ENCODE measurements at places on chromosomes 2 and 18. TPM values are rescaled to one million over a fixed set of nuclear protein-coding genes. Genes with fewer than 3 reads are reported as not detected.

The SERPINB10 gene
- polyA plus RNA-seq: 12.4 TPM

The KIF1A gene
- 0.20 TPM for polyA plus RNA-seq

The TMEFF2 gene
- polyA plus RNA-seq: not detected

The IL36RN gene
- not detected for polyA plus RNA-seq

The ALLC gene
- not detected for polyA plus RNA-seq

DNA sequence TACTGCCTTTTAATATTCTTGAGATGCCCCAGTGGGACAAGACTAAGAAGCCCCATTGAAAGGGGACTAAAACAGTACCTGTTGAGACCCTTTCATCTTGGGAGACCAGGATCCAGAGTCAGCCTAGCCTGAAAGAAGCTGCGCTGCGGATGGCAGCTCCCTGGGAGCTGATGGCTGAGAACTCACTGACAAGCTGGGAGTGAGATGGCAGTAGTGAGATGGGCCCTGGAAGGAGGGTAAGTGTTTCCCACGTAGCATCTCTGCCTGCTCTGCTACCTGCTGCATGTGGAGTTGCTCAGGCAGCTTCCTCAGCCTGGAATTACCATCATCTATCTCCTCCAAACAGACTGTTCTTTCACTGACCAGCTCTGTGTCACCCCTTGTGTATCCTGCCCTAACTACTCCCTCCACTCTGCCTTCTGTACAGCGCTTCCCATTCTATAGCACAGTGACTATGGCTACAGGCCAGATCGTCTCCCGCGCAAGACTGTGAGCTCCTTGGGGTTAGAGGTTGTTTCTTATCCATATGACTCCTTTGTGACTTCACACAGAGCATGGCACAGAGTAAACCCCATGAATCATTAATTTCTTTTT lies 330.4 kb downstream of the NBAS start:
- no peaks in the 10 kb centered on the region for H3K4me1 ChIP-seq
- H3K27ac ChIP-seq: no peak overlapping the region

DNA sequence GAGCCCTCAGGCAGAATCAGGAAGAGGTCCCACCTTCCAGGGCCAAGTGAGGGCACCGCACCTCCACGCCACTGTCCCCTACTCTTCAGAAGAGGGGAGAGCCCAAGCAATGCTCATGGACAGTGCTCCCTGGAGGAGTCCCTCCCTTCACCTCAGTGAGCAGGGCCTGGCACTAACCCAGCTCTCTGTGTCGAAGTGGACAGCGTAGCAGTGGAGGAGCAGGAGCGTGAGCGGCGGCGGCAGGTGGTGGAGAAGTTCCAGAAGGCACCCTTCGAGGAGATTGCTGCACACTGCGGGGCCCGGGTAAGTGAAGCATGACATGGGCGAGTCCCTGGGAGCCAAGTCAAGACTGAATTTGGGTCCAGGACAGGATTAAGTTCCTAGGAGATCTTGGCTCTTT lies 16.7 kb downstream of the POMC start:
- H3K27ac ChIP-seq: no peak overlapping the region
- no peaks in the 10 kb centered on the region for H3K27me3 ChIP-seq
- H3K36me3 ChIP-seq: no peaks in the 10 kb centered on the region
- no peak overlapping the region for H3K4me3 ChIP-seq
- no peak for DNase-seq

- H3K4me1 ChIP-seq: no peaks in the 10 kb centered on the region
- no peaks in the 10 kb centered on the region for H3K36me3 ChIP-seq
Observed at GRCh38 chr18:812376-813171, 532 bp upstream of the YES1 start.

DNA sequence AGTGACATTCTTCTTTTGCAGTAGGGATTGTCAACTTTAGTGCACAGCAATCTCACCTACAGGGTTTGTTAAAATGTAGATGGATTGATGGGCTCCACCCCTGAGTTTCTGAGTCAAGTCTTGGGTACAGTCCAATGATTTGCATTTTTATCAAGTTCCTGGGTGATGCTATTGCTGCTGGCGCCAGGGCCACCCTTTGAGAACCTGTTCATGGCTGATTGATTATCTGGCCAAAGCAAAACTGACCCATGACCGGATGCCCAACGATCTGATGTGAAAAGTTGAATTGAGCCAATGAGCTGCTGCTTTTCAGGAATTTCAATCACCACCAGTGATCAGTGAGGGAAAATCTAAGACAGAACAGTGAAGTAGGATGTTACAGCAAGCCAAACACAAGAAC lies 675.3 kb downstream of the TMEM182 start:
- H3K27me3 ChIP-seq: no peaks in the 10 kb centered on the region
- DNase-seq: no peak
- H3K4me1 ChIP-seq: no peaks in the 10 kb centered on the region
- H3K36me3 ChIP-seq: no peaks in the 10 kb centered on the region
- no peak overlapping the region for H3K4me3 ChIP-seq

GRCh38 chr2:239894276-239894675 lies 130.9 kb downstream of the NDUFA10 start:
- H3K4me3 ChIP-seq: no peak overlapping the region
- H3K4me1 ChIP-seq: no peaks in the 10 kb centered on the region
- H3K36me3 ChIP-seq: no peaks in the 10 kb centered on the region
- no peak for DNase-seq

GRCh38 chr2:14750433-14750832 lies 117.9 kb downstream of the LRATD1 start:
- no peak overlapping the region for H3K27ac ChIP-seq
- no peaks in the 10 kb centered on the region for H3K36me3 ChIP-seq
- H3K4me3 ChIP-seq: no peak overlapping the region
- DNase-seq: no peak
- H3K4me1 ChIP-seq: no peaks in the 10 kb centered on the region

GRCh38 chr2:16650287-16651249 lies 15.1 kb downstream of the CYRIA start:
- no peaks in the 10 kb centered on the region for H3K36me3 ChIP-seq
- peaks cover 40% of the 10 kb centered on the region for H3K4me1 ChIP-seq
- H3K27ac ChIP-seq: no peak overlapping the region
- H3K27me3 ChIP-seq: no peaks in the 10 kb centered on the region

DNA sequence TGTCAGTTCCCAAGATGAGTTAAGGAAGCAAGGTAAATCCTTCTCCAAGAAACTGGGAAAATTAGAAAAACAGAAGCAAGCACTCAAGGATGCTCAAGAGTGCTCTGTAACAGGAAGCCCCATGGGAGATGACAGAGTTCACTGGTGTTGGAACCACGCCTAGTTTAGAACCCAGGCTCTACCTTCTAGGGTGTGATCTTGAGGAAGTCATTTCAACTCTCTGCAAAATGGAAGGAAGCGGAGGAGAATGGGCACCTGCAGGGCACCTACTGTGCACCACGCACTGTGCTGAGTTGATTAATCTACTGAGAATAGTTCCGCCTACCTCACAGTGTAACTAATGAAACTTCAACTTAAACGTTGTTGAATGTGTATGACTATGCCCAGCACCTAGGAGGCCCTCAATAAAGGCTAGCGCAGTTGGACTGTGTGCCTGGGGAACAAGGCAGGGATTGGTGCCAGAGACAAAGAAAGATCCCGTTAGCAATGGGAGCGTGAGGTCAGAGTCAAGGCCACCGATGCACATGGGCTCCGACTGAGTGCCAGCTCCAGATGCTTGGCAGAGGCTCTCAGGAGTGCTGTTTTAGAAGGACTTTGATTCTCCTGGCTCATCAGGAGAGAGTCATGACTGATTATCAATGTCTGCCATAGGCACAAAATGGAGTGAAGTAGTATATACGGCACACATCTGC lies 93.7 kb downstream of the MAPK4 start:
- H3K27me3 ChIP-seq: peaks cover 6% of the 10 kb centered on the region
- no peaks in the 10 kb centered on the region for H3K4me1 ChIP-seq
- no peak overlapping the region for H3K27ac ChIP-seq
- H3K4me3 ChIP-seq: no peak overlapping the region

DNA sequence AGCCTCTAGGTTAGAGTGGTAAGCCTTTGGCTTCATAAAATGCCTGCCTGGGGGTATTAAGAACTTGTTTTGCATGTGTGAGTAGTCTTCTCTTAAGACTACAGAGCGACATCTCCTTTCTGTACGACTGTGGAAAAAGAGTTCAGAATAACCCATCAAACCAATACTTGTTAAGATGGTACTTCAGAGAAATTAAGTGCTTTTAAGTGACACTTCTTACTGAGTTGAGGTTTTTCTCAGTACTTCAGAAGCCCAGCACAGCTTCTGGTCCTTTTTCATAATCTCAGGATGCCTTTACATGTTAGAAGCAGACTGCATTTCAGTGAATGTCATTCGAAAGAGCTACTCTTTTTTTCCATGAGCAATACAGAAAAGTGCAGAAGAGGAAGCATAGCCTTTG lies 10.8 kb downstream of the XRCC5 start:
- no peak for DNase-seq
- peaks cover 8% of the 10 kb centered on the region for H3K36me3 ChIP-seq
- no peaks in the 10 kb centered on the region for H3K4me1 ChIP-seq
- no peak overlapping the region for H3K4me3 ChIP-seq

- H3K36me3 ChIP-seq: no peaks in the 10 kb centered on the region
- H3K4me1 ChIP-seq: no peaks in the 10 kb centered on the region
- H3K27me3 ChIP-seq: no peaks in the 10 kb centered on the region
- no peak overlapping the region for H3K27ac ChIP-seq
Observed at GRCh38 chr2:70931376-70932000, 4.2 kb upstream of the ATP6V1B1 start.

DNA sequence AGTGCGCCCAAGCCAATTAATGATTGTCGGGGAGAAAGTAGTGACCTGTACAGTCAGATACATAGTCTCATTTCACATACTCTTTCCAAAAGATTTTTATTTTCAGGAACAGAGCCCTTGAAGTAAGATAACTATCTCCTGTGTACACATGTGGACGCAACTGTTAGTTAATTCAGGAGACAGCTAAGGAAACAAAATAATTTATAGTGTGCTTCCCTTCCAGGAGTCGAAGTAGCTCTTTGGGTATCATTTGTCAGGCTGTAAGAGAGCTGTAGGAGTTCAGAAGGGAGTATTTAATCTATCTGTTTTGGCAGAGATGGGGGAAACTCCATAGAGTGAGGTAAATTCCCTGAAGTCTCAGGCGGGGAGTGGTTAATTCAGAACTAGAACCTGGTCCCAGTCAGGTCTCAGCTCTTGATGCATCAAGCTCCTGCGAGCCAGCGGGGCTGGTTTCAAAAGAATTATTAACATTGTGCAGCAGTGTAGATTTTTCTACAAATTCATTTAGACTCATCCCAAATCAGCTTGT lies 63.0 kb downstream of the MAPK4 start:
- H3K27me3 ChIP-seq: no peaks in the 10 kb centered on the region
- H3K4me3 ChIP-seq: no peak overlapping the region
- H3K4me1 ChIP-seq: no peaks in the 10 kb centered on the region

- no peaks in the 10 kb centered on the region for H3K4me1 ChIP-seq
- no peak for DNase-seq
- no peaks in the 10 kb centered on the region for H3K27me3 ChIP-seq
- no peaks in the 10 kb centered on the region for H3K36me3 ChIP-seq
Observed at GRCh38 chr2:113768770-113769169, 12.3 kb upstream of the SLC35F5 start.

DNA sequence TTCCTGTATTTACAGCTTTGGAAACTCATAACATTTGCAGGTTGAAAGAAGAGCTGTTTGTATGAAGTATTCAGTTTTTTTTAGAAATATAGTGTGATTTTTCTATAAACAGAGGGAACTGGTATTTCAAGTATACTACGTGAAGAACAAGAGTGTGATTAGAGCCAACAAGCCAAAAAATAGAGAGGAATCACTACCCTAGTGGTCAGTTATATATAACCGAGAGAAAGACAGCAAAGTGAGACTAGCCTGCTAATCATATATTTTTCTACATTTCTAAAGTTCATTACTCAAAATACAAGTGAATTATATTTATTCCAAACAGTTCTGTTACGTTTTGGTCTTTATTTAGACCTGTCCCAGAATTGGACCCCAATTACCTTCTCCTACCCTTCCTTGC lies 444.8 kb upstream of the NRP2 start:
- no peaks in the 10 kb centered on the region for H3K4me1 ChIP-seq
- H3K27ac ChIP-seq: no peak overlapping the region
- no peak for DNase-seq
- no peaks in the 10 kb centered on the region for H3K27me3 ChIP-seq

DNA sequence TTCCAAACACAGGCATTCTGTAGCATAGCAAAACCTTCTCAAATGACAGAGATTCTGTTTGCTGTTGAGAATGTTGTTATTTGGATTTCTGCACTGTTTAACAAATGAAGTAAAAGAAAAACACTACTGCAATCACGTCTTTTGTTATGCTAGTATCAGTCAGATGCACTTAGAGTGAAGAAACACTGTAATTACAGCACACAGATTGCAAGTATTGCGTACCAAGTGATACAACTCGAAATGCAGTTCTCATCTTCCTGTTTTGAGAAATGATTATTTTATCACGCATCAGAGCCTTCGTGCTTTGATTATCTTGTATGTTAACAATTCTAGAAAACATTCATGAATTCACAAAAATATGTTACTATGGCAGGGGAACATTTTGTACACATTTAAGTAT lies 41.8 kb upstream of the KLF11 start:
- no peak for DNase-seq
- no peak overlapping the region for H3K4me3 ChIP-seq
- no peaks in the 10 kb centered on the region for H3K27me3 ChIP-seq
- H3K36me3 ChIP-seq: no peaks in the 10 kb centered on the region
- no peak overlapping the region for H3K27ac ChIP-seq

DNA sequence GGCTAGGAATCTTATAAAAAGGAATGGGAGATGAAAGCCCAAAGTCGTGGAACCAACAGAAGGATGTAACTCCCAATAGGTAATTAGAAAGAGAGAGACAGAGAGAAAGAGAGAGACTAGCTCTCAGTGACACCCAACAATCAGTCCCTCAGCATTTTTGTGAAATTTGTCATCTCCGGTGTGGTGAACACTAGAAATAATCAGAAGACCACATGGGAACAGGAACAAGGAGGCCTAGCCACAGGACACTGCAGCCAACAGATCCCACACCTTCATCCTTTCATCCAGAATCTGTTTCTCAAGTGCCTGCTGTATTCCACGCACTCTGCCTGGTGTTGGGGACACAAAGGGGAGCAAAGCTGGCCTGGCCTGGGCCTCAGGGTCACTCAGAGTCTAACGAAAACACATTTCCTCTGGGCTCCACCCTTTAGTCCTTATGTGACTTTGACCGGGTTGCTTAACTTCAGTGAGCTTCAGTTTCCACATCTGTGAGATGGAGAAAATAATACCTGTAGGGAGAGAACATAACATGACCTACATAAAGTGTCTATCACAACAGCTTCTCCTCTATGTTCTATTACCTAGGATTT lies 53.1 kb downstream of the EHD3 start:
- H3K27ac ChIP-seq: no peak overlapping the region
- H3K4me3 ChIP-seq: no peak overlapping the region
- H3K36me3 ChIP-seq: no peaks in the 10 kb centered on the region
- H3K27me3 ChIP-seq: no peaks in the 10 kb centered on the region
